Large intestine (tissue), 12 donors: ENCODE measurements at places on chromosomes 13 and 19. TPM values are rescaled to one million over a fixed set of nuclear protein-coding genes. Genes with fewer than 3 reads are reported as not detected.

Gene DPF1
- polyA plus RNA-seq: 1.8 TPM

Gene CDC42EP5
- polyA plus RNA-seq: 161 TPM

DNA sequence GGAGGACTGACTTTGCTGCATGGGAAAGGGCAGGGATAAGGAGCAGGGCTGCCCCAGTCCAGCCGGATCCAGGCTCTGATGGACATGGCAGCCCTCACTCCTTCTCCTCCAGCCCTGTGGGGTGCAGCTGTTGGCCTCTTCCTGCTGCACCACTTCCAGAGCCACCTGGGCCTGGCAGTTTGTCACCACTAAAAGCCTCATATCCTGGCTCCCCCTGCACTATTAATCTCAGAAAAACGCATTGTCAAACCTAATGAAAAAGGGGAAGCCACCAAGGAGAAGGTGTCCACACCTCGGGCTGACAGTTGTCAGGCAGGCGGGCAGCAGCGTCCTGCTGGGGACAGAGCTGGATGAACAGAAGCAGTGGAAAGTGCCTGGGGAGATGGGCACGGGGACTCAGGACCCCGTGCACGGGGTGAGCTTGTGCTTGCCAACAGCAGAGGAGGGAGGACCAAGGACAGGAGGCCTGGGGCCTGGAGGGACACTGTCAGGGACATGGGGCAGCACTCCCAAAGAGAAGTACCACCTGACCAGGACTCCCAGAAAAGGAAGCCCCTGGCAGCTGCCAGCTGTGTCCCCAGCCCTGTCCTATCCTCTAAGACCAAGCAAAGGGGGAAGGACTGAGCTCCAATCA, 151.1 kb upstream of the TSHZ3 start:
- no peak for DNase-seq

Gene LHB
- not detected for polyA plus RNA-seq

GRCh38 chr13:83879431-83880171, 2.7 kb downstream of the SLITRK1 start:
- no peak for DNase-seq

DNA sequence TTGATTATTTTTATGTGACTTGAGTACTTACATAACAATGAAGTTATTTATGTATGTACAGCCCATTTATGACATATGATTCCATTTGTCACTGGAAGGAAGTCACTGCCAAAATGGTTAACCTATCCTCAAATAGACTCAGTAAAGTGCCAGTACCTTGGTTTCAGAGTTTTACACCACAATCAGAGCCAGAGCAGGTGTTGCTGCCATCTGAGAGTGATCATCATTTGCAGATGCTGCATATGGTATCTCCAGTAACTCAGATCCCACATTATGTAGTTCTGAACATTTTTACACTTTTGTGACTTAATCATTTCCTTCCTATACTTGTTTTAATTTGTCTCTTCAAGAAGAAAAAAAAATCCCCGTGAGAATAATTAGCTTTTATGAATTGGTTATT, 313.3 kb downstream of the HS6ST3 start:
- no peak for DNase-seq

Gene CAPN12
- 45.0 TPM for polyA plus RNA-seq

Gene EFNB2
- polyA plus RNA-seq: 28.8 TPM

GRCh38 chr19:49652551-49653465, 10.8 kb downstream of the SCAF1 start:
- no peak for DNase-seq

Gene CNN1
- 119 TPM for polyA plus RNA-seq
